ENCODE measurements at places on chromosomes 1 and 21. TPM values are rescaled to one million over a fixed set of nuclear protein-coding genes. Genes with fewer than 3 reads are reported as not detected.

DNA sequence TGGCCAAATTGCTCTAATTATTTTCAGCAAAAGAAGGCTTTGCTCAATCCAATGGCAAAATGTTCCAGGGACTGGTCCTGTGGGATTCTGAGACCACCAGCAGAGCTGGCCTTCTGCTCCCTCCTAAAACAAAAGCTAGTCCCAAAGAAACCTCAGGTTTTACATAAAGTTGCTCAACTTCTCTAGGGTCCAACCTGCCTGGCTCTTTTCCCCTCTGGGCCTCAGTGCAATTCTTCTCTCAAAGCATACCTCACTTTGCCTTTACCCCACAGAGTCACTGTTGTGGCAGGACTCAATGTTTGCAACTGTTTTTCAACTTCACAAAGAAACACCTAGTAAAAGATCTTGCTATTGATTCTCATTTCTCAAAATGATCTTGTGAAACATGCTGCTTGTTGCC, 39.8 kb downstream of the TBX15 start:
- DNase-seq = no peak

GRCh38 chr1:89608984-89609725, 23.8 kb upstream of the LRRC8C start:
- no peak for DNase-seq

DNA sequence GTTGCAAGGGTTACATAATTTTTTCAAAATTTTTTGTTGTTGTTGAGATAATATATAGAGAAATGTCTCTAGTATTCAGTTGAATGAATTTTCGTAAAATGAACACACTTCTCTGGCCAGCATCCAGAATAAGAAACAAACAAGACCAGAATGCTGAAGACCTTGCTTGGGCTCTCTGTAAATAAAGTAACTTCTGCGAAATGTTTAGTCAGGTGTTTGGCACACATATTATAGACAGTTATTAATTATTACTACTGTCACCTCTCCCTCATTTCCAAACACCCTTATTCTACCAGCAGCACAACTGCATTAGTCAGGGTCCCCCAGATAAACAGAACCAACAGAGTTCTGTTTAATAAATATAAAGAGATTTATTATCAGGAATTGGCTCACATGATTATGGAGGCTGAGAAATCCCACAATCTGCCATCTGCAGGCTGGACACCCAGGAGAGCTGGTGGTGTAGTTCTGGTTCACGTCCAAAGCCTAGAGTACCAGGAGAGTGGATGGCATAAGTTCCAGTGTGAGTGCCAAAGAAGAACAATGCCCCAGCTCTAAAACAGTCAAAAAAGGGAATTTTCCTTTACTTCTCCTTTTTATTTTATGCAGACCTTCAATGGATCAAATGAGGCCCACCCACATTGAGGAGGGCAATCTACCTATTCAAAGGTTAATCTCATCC, 44.1 kb upstream of the KCND3 start:
- DNase-seq = no peak

GRCh38 chr21:22395965-22396364, 1397.8 kb downstream of the NCAM2 start:
- DNase-seq = no peak

DNA sequence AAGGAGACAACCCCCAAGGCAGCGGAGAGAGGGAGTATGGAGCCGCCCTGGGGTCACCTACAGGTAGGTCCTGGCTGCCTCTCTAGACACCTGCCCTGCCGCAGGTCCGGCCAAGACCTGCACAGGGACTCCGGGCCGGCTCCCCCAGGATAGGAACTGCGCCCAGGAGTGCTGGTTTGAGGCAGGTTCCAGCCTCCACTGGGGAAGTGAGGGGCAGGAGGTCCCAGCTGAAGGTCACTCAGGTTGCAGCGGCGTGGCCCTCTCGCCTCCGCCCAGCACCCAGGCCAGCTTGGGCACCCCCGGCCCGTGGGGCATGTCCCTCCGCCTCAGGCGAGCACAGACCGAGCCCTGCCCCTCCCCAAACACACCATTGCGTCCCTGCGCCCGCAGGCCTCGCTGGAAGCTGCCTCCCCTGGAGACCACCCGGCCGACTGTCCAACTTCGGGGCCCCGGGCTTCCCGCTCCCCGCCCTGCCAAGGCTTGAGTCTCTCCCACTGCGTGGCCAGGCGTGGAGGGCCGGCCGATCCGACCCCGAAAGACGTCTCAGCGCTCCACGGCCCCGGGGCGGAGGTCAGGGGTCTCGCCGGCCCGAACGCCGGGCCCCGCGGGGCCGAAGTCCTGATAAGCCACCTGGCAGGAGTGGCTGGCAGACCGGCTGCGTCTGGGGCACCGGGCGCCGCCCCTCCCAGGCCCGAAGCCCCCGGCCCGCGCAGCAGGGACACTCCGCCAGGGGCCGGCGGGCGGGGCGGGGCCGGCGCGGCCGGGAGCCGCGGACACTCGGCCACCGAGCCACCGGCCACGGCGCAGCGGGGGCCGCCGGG, 1.4 kb upstream of the SKI start:
- DNase-seq = peak; percentile 87

DNA sequence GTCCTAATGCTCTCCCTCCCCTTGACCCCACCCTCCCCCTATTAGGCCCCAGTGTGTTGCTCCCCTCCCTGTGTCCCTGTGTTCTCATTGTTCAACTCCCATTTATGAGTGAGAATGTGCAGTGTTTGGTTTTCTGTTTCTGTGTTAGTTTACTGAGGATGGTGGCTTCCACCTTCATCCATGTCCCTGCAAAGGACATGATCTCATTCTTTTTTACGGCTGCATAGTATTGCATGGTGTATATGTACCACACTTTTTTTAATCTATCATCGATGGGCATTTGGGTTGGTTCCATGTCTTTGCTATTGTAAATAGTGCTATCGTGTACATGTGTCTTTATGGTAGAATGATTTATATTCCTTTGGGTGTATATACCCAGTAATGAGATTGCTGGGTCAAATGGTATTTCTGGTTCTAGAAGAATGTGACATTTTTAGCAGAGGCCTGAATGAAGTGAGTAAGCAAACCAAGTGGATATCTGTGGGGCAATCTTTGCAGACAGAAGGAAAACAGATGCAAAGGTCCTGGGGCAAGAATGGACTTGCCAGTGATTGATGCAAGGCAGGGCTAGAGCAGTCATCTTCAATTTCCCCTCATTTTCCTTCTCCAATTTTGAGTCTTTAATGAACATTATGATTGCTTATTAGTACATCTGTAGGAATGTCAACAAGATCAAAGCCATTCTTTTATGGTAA, 50.2 kb downstream of the UBE4B start:
- DNase-seq = no peak

- no peak for DNase-seq
These were observed 274.5 kb downstream of the S1PR1 start for GRCh38 chr1:101511202-101511891.

- no peak for DNase-seq
These were observed 120.2 kb downstream of the ETS2 start for GRCh38 chr21:38925923-38926322.

GRCh38 chr1:16151196-16151994, 4.5 kb downstream of the EPHA2 start:
- peak; percentile 71 for DNase-seq

DNA sequence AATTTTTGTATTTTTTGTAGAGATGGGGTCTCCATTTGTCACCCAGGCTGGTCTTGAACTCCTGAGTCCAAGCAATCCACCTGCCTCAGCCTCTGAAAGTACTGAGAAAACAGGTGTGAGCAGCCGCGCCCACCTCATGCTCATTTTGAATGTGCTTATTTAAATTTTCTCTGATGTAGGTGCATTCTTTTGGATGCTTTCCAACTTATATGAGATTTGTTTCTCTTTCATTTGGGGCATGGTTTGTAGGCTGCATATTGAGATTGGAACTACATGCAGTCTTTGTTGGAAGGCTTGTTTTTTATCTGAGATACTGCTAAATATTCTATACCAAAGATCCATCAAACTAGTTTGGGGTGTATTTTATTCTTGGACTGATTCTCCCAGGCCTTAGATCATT, 81.0 kb upstream of the IVNS1ABP start:
- DNase-seq = no peak

DNA sequence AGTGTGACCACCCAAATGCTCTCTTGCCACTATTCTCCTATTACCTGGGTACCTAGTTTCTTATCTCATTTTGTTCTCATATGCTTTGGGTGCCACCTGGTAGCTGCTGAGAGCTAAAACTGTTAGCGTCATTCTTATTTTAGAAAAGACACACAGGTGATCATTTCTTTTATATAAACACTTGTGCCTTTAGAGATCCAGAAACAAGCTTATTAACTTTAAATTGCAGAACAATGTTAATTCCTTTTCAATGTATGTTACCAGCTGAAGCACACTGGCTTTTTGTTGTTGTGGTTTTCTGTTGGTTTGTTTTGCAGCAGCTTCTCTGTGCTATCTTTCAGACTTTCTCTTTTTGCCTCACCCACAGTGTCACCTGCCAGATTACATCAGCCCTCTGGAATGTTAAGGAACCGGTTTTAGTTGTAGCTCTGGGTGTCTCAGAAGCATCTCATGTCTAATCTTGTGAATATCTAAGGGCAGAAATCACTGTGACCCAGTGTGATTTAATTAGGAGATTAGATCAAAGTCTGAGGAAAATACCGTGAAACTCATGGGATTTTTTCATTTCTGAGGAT, 43.4 kb upstream of the SLC19A2 start:
- DNase-seq = peak; percentile 19

Gene LCK
- total RNA-seq = 70.5 TPM

Gene NPHS2
- total RNA-seq = not detected

Data from H7 (cell line).